ENCODE measurements at places on chromosomes 2 and 18.

- DNase-seq, result no peak
Observed at GRCh38 chr2:151338115-151338514, 19.3 kb upstream of the TNFAIP6 start.

DNA sequence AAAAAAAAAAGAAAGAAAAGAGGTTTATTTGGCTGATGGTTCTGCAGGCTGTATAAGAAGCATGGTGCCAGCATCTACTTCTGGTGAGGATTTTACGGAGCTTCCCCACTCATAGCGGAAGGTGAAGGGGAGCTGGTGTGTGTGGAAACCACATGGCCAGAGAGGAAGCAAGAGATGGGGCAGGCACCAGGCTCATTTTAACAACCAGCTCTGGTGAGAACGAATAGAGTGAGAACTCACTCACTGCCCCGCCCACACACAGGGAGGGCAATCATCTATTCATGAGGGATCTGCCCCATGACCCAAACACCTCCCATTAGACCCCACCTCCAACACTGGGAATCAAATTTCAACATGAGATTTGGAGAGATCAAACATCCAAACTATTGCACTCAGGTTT is 68.5 kb downstream of the MOGAT1 start:
- no peak for DNase-seq

- no peak for DNase-seq
Observed at GRCh38 chr2:148300544-148300943, 279.7 kb downstream of the MBD5 start.

DNA sequence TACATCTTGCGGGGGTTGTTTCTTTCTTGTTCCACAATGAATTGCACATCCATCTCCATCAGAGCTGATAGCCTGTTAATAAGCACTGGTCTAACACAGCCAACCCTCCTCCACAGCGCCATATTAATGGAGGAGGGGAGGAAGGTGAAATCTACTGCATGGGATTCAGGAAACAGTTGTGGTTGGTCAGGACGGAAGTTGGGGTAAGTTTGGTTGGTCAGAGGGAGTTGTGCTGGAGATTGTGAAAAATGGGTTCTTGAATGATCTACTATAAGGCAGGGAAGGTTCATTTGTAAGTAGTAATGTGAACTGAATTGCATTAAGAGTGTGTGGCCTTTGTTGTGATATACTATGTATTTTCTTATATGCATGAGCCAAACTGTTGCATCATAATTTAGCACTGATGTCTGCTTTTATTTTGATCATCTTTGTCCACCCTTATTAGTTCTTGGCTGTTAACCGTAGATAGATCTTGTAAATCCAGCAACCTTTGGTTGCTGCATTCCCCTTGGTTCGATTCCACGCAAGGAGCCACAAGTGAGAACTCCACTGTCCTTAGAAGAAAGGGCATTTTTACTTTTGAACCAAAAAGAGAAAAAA is 150.6 kb upstream of the MAPRE2 start:
- no peak for DNase-seq

GRCh38 chr2:25356088-25356487 is 14.4 kb upstream of the DNMT3A start:
- no peak for DNase-seq

DNA sequence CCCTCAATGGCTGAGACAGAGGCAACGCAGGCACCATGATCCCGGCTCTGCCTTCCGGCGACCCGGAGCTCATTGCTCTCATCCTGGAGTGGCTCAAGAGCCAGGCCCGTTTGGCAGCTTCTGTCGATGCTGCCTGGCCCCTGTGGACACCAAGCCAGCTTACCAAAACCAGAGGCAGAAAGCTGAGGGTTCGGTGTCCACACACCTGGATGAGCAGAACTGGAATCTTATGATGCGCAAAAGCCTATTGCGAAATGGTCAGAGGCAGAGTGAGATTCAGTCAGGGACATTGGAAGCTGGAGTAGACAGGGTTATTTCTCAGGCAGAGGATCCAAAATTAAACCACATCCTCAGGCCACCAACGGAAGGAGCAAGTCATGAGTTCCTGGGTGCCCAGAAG is 34.9 kb upstream of the TGIF1 start:
- no peak for DNase-seq

- peak; percentile 52 for DNase-seq
Observed at GRCh38 chr2:169109502-169110409, 40.4 kb downstream of the DHRS9 start.

DNA sequence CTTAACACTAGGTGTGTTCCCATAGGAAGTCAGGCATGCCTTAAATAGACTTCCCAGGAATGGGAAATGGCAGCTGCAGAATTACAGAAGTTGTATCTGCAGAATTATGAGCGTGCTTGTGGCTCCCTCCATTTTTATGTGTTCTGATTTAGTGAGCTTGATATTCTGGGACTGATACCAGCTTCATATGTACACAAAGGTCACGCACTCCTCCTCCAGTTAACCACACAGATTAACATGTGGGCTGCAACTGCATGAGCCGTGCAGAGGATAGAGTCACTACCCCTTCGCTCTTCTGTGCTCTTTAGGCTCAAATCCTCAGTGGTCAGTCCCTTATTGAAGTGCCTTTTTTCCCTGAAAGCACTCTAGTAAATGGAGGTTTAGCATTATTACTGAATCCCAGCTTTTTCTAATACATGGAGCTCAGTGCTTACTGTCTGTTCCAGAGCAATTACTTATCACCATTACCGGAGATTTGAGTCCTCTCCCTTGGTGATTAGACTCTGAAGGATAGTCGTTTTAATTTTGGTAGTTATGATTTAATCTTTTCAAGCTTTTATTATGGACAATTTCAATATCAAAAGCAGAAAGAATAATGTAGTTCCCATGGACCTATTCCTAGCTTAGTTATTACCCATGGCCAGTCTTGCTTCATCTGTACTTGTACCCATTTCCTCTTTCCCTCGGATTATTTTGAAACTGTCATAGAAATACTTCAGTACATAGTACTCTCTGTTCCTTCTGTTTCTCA is 238.3 kb downstream of the PRKCE start:
- DNase-seq, result no peak

GRCh38 chr2:193783681-193784080 is 1588.9 kb upstream of the TMEFF2 start:
- no peak for DNase-seq

- DNase-seq, result no peak
Observed at GRCh38 chr2:216119146-216119545, 10.0 kb downstream of the XRCC5 start.

DNA sequence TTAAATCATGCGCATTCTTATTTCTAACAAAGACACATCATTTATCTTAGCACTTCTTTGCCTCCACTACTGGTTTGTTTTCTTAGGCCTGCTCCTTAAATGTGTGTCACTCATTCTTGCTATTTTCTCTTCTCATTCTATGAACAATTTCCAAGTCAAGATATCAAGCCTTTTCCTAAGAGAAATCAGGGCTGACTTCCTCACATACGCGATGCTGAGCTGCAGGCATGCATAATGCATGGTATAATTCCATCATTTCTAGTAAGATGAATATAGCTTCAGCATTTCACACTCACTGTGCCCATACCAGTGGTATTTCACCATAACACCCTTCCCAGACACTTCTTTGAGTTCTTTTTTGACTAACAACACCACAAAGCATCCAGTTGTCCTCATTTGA is 838.9 kb upstream of the DDX18 start:
- DNase-seq, result no peak

DNA sequence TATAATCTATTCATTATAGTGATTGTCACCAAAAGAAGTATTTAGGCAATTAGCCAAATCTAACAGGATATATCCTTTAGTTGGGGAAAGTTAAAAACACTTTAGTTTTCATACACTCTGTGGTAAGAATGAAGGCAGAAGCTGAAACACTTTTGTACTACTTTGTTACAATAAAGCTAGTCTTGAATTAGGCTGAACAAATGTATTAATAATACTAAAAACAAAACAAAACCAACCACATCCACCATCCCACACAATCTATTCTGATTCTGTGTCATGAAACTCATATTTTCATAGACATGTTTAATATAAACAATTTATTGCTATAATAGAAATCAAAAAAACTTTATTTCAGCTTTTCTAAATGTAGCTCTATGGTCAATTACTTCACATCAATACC is 508.8 kb downstream of the ZEB2 start:
- DNase-seq, result no peak

DNA sequence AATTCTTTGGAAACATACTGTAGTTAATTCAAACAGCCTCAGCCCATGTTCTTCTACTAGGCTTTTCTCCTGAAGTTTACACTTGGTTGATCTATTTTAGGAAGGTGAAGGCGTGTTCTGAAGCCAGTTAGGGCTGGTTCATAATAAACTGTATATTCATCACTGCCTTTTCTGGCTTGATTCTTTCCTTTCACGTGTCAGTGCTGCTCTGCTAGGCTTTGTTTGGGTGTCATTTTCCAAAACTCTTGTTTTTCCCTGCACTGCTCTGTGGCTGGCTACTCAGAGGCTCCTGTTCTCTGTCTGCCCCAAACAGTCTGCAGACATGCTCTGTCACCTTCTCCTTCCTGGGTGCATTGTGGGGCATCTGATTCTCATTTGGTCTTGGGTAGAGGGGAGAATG is 136.1 kb downstream of the PARD3B start:
- DNase-seq, result peak; percentile 15

GRCh38 chr2:36781907-36782720 is 85.6 kb downstream of the VIT start:
- no peak for DNase-seq

DNA sequence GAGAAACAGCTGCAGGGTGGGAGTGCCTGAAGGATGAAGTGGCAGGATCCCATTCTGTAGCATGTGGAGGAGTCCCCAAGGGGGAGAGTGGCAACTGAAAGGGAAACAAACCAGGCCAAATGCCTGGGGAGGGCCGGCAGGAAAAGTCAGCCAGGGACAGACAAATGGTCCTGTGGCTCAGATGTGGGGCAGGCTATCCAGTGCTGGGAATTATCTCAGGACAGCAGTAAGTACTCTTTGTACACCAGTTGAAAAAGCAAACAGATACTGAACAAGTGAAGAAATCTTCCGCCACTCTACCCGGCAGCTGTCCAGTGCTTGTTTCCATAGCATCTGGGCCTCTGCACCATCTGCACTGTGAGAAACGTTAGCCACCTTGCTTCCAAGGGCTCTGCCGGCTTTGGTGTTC is 408.9 kb downstream of the LRATD1 start:
- DNase-seq, result no peak

DNA sequence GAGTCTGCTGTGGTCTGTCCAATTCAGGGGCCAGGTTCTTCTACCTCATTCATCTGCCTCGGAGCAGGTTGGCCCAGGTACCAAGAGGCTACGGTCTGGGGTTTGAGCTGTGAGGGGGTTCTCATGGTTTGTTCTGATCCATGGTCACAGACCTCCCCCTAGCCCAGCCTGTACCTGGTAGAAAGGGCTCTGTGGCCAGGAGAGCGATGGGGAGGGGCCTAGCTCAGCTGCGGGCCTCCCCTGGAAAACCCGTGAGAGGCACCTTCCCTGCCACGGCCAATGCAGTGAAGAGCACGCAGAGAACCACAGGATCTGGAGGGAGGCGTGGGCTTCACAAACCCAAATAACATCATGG is 19.6 kb upstream of the ALLC start:
- DNase-seq, result no peak

DNA sequence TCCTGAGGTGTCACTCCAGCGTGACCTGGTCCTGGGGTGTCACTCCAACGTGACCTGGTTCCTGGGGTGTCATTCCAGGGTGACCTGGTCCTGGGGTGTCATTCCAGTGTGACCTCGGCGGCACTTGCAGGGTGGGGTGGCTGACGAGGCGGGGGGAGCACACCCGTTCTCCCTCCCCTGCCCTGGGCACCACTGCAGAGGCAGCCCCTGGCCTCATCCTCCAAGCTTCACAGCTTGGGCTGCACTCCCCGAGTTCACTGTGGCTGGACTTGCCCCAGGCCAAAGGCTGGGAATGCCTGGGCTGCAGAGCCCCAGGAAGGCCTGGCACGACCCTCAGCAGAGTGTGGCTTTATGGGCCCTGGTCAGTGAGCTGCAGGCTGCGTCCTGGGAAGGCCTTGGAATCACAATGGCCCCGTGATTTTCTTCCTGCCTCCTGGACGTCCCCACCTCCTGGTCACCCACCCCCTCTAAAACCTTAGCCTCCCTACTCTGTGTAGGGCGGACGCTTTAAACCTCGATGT is 88.3 kb downstream of the NFATC1 start:
- no peak for DNase-seq

DNA sequence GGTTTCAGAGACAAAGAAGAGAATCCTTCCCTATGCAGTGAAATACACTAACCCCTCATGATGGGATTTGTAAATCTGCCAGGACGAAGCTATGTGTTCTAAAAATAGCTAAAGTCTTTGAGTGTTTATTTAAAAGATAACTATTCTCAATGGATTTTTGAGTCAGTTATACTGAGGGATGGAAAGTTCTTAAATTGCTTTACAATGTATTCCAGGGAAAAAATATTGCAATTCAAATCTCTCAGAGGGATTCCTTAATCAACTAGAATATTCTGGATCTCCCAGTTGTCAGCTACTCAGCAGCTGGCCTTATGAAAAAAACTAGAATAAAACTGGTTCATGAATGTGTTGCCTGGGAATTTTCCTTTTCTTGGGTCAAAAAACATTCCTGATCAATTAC is 312.4 kb downstream of the PLCL1 start:
- no peak for DNase-seq

- no peak for DNase-seq
Observed at GRCh38 chr2:16774980-16775898, 109.6 kb upstream of the CYRIA start.

GRCh38 chr2:160264308-160264707 is 64.2 kb upstream of the ITGB6 start:
- DNase-seq, result no peak

- DNase-seq, result no peak
Observed at GRCh38 chr18:61541673-61542072, 208.4 kb downstream of the CDH20 start.

DNA sequence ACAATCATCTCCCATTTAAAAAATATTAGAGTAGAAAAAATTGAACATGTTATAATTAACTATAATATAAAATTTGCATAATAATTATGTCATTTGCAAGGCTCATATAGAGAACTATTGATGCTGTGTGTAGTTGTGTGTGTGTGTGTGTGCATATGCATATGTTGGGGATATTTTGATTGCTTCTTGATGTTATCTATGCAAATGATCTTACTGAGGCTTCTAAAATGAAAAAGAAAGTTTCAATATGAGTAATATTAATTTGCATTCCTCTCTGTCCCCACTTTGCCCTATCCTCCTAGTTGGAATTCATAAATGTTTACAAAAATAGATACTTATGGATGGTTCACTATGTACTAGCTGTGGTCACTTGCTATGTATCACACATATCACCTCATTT is 523.3 kb downstream of the TRIB2 start:
- no peak for DNase-seq

All from HCEC 1CT (cell line).